ENCODE measurements at places on chromosomes 13 and 19.

- DNase-seq, result no peak
Observed at GRCh38 chr13:20016649-20017364, 58.3 kb downstream of the ZMYM2 start.

- no peak for DNase-seq
Observed at GRCh38 chr19:53785196-53785889, 38.8 kb downstream of the NLRP12 start.

GRCh38 chr13:25652764-25653163 lies 281.0 kb downstream of the ATP8A2 start:
- DNase-seq, result no peak

DNA sequence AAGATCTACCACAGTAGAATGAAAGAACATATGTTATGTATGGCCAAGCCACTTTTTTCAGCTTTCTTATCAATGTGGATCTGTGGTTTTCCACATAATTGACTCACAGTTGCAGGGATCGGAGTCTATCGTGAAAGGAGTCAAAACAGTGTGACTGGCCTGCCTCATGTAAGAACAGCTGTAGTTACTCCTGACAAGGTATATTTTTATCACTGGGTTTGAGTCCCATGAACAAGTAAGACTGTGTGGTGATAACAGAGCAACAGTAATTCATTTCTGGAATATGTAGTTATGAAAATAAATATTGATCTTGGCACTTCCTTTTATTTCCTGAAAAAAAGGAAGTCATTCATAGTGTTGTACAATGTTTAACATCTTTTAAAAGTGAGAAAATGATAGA lies 416.6 kb downstream of the KLF12 start:
- peak; percentile 11 for DNase-seq

DNA sequence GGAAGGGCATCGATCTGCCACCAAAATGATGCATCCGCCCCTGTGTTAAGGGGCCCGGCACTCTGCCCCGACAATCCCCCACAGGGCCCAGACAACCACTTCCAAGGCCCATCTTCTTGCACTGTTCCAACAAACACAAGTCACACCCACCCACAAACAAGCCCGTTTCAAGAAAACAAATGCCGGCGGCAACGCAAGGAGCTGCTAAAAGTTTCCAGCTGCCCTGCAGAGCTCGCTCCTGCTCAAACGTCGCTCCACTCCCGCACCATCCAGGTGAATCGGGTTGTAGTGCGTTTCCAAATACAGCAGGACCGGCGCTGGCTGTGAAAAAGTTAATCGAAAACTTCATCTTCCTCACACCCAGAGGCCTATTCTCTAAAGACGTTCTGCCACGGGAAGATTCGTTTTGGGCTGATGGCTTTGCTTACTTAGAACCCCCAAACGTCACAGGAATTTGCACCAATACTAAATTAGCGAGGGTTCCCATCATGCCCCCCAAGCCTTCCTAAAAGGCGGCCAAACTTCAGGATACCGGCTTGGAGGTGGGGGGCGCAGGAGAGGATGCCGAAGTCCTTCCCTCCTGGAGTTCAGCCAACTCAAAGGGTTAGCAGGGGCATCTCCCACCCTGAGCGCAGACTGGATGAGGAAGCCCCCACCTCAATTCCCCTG lies 107.4 kb upstream of the DOCK9 start:
- DNase-seq, result no peak

GRCh38 chr19:35272122-35272719 lies 3.5 kb downstream of the USF2 start:
- DNase-seq, result no peak

- no peak for DNase-seq
Observed at GRCh38 chr13:97570442-97570841, 136.5 kb downstream of the RAP2A start.

- DNase-seq, result no peak
Observed at GRCh38 chr13:114089341-114089740, 43.1 kb downstream of the RASA3 start.

DNA sequence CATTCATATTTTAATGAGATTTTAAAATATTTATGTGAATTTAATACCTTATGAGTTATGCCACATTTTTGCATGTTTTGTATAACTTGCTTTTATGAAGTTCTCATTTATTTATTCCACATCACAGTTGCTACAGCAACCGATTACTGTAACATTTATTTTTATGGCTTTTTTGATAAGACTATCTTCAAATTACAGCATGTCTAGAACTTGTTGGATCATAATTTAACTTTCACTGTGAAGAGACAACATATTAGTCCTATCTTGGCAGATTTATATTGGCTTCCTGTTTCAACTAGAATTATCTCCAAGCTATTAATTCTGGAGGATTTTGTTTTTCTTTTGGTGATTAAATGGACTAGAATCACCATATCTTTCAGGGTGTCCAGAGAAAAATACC lies 793.7 kb upstream of the SLITRK5 start:
- no peak for DNase-seq

DNA sequence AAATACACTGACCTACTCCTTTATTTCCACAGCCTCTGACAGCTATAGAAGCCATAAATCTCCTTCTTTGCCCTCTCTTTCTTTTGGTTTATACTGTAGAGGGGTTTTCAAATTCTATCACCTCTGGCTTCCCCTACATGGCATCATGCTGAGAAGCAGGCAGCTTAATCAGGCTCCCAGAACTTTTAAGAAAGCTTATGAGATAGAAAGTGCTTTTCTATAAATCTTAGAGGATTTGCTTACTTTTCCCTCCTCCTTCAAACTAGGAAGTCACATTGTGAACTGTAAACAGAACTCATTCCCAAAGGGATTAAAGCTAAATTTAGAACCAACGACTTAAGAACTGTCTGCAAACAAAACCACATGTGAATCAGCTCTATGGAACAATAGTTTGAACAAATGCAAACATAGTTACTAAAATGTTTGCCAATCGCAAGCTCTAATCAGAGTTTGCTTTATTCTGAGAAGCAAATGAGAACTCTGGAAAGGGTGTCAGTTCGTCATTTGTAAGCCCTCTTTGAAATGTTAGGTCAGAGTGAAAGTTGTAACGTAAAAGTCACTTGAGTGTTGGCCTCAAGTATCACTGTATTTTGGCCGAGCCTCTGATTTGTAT lies 344.1 kb downstream of the RFC3 start:
- peak; percentile 87 for DNase-seq

DNA sequence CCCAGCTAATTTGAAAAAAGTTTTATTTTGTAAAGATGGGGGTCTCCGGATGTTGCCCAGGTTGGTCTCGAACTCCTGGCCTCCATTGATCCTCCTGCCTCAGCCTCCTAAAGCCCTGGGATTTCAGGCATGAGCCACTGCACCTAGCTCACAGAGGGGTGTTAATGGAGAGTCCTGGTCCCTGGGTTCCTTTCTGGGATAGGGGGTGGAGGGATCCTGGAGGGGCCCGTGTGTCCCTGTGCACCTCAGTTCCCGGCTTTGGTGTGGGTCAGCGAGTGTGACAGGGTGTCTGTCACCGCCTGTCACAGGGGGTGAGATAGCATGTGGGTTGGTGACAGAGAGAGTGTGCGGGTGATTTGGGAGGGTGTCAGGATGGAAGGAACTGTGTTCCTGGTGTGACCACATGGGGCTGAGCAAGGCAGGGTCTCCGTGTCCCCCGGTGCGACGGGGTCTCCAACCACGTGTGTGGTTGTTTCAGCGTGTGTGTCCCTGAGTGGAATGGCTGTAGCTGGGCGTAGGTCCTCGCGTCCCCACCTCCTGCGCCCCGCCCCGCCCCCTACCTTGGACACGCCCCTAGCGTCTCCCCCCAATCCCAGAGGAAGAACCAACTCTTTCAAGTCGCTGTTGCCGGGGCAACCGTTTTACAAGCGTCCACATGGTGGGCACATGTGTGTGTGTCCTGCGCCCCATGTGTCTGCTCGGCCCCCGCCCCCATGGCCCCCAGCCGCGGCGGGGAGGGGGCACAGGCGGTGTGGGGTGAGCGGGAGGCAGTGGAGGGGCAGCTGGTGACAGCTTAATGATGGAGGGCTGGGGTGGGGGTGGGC lies 2.9 kb upstream of the NRTN start:
- no peak for DNase-seq

- no peak for DNase-seq
Observed at GRCh38 chr13:42652642-42653415, 78.9 kb downstream of the TNFSF11 start.

- no peak for DNase-seq
Observed at GRCh38 chr19:18167975-18168645, 5.5 kb upstream of the IFI30 start.

GRCh38 chr19:14786421-14786851 lies 8.1 kb upstream of the ADGRE2 start:
- DNase-seq, result peak; percentile 7

DNA sequence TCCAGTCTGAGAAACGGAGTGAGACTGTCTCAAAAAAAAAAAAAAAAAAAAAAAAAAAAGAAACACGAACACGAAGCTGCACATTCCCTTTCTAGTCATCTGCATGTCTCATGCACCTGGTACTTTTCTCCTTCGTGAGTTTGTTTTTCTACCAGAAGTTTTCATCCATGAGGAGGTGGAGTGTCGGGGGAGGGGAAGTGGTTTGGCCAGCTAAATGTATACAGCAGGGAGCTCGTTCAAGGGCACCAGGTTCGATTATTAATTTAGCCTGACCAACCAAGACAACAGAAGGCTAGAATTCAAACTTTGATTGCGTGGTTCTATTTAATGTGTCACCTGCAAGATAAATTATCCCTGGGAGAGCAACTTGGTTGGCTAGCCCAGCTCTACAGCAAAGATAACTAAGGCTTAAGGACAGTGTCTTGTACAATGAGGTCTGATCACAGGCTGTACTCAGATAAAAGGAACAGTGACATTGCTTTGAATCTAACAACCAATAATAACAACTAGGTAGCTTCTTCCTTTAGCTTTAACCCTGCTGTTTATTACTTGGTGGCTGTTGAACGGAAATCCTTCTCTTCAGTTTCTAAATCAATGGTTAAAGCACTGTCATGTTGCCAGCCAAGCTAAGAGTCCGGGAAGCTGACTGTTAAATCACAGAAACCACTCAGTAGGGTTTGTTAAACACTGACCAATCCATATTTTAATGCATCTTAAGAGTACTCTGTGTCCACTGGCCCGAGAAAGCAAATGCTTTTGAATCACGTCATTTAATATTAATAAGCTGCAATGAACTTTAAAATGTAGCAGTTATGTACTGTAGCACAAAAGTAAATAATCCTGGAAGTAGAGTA lies 98.4 kb upstream of the STARD13 start:
- DNase-seq, result no peak

DNA sequence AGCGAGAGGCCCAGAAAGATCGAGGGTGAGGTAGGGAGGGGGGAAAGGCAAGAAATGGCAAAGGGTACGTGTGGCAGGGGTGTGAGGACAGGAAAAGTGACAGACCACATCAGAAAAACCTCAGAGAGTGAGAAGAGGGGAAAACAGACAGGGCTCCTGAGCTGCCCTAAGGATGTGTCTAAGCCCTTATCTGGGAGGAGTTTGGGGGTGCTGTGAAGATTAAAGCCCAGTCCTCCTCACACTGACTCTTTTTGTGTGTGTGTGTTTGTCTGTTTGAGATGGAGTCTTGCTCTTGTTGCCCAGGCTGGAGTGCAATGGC lies 703 bp upstream of the PTH2 start:
- no peak for DNase-seq

GRCh38 chr13:77908531-77908930 lies 10.1 kb downstream of the EDNRB start:
- no peak for DNase-seq

GRCh38 chr19:8147582-8147978 lies 1.8 kb downstream of the FBN3 start:
- DNase-seq, result no peak

- peak; percentile 56 for DNase-seq
Observed at GRCh38 chr19:11164879-11165406, 9.4 kb upstream of the SPC24 start.

GRCh38 chr13:23202383-23202782 lies 21.6 kb downstream of the SGCG start:
- no peak for DNase-seq

DNA sequence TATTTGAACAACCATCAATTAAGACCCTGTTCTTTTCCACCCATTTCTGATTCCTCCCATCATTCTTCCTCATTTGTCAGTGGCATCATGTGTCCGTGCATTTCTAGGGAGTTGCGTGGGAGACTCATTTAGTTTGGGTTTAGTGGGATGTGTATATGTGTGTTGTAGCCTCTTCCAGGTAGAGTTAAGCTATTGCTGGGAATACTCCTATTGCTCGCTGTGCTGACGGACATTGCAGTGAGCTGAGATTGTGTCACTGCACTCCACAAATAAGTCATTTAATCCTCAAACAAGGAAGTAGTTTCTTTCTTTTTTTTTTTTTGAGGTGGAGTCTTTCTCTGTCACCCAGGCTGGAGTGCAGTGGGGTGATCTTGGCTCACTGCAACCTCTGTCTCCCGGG lies 42.2 kb upstream of the RCBTB2 start:
- DNase-seq, result no peak

GRCh38 chr13:94143624-94144350 lies 335.7 kb downstream of the DCT start:
- DNase-seq, result no peak

GRCh38 chr19:30719999-30720345 lies 347.8 kb downstream of the ZNF536 start:
- no peak for DNase-seq

DNA sequence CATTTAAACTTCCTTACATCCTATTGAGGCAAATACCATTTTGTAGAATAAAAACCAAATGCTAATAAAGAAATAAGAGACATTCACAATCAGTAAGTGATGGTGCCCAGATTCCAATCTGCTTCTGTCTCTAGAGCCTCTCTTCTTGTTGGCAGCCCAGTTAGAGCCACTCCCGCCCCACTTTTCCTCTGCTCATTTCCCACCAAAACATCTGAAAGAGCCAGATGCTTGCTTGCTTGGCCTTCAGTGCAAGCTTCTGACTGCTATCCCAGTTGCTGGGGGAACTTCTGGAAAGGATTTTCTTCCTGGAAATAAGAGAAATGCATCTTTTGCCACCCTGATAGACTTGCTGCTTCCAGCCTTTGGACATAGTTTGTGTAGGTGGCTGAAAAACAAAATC lies 12.9 kb downstream of the FRY start:
- no peak for DNase-seq

DNA sequence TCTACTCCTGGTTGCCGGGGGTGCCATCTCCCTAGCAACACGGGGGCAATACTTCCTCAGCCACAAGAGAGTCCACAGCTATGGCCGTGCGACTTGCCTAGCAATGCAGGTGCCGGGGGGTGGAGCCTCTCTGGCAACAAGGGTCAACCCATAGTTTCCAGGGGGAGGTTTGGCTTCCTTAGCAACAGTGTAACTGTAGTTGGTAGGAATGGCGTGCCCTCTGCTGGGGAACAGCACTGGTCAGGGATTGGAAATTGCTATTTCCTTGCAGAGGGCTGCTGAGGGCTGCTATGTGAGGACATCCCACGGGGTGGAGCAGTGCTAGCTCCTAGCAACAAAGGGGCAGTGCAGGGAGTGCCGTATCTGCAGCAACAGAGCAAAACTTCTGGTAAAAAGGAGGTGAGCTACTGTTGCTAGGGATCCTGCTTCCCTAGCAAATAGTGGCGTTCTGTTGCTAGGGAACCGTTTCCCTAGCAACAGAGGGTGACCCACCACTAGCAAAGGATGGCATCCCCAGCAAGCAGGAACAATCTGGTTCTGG lies 7.0 kb upstream of the TMC4 start:
- peak; percentile 86 for DNase-seq

Measured in dermis microvascular lymphatic vessel endothelial cell (primary cell).